ENCODE measurements at places on chromosomes 7 and 10. TPM values are rescaled to one million over a fixed set of nuclear protein-coding genes. Genes with fewer than 3 reads are reported as not detected.

GPR146 gene
- total RNA-seq = 2.4 TPM

VTI1A gene
- 33.7 TPM for total RNA-seq

GPR26 gene
- not detected for total RNA-seq

ADGRA1 gene
- total RNA-seq = not detected

CCDC201 gene
- not detected for total RNA-seq

SEMA3D gene
- not detected for total RNA-seq

SPOCK2 gene
- total RNA-seq = 136 TPM

GRCh38 chr7:112495810-112496462 is 15.1 kb downstream of the LSMEM1 start:
- H3K27me3 ChIP-seq = peaks cover 21% of the 10 kb centered on the region
- no peaks in the 10 kb centered on the region for H3K36me3 ChIP-seq
- no peaks in the 10 kb centered on the region for H3K4me1 ChIP-seq
- H3K27ac ChIP-seq = no peak overlapping the region
- H3K4me3 ChIP-seq = no peak overlapping the region

- H3K27me3 ChIP-seq = no peaks in the 10 kb centered on the region
- no peaks in the 10 kb centered on the region for H3K36me3 ChIP-seq
- no peak overlapping the region for H3K4me3 ChIP-seq
- H3K4me1 ChIP-seq = no peaks in the 10 kb centered on the region
These were observed 173.6 kb downstream of the ARL4A start for GRCh38 chr7:12861070-12861469.

DNA sequence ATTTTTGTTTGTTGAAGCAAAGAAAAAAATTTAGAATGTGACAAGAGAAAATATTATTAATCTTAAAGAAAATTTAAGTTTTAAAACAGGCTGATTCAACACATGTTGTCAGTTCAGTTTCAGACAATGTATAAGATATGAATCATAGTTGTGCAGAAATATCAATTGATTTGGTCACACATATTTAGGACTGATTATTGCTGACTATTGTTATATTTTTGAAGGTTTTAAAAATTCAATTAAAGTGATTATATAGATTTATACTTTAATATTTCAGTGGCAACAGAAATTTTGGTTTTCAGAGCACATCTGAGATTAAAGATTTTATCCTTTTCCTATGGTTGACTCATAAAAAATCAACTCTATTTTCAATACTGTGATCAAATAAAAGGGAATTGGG is 132.5 kb downstream of the PON1 start:
- H3K36me3 ChIP-seq = no peaks in the 10 kb centered on the region
- H3K4me3 ChIP-seq = no peak overlapping the region
- H3K27me3 ChIP-seq = peaks cover 5% of the 10 kb centered on the region
- no peak for DNase-seq
- no peak overlapping the region for H3K27ac ChIP-seq

GRCh38 chr7:149688836-149689235 is 84.6 kb downstream of the ZNF467 start:
- H3K4me1 ChIP-seq = peaks cover 4% of the 10 kb centered on the region
- DNase-seq = no peak
- H3K27ac ChIP-seq = no peak overlapping the region

DNA sequence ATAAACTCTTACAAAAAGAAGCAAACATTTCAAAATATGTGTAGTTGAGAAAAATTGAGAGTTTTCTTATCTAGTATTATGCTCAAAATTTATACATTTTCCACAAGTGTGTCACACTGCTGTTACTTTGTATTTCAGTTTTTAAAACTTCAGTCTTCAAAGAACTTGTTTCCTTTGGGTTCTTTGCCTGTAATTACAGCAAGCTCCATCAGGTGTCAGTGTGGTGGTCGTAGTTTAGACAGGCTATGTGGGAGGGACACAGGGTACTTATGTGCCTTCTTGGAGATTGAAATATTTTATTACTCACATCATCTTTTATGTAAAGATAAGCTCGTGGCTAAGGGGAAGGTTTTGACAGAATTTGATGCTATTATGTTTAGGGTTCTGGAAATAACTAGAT is 360.5 kb downstream of the FGFR2 start:
- no peak overlapping the region for H3K27ac ChIP-seq
- H3K27me3 ChIP-seq = no peaks in the 10 kb centered on the region
- H3K36me3 ChIP-seq = no peaks in the 10 kb centered on the region
- H3K4me3 ChIP-seq = no peak overlapping the region
- no peaks in the 10 kb centered on the region for H3K4me1 ChIP-seq

DNA sequence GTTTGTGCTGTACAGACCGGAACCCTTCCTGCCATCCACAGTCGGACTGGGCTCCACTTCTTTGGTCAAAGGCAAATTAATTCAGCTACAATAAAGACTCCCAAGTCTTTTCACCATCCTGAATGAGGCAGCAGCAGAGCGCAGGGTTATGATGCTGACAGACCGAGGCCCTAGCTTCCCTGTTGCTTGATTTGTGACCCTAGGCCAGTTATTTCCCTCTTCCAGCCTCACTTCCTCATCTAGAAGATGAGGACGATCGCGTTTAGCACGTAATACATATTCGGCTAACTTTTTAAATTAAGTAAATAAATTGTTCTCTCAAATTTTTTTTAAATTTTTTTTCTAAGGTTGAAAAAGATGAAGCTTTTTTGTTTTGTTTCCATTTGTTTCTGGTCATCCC is 18.1 kb downstream of the ADRB1 start:
- peaks cover 9% of the 10 kb centered on the region for H3K4me1 ChIP-seq
- peaks cover 8% of the 10 kb centered on the region for H3K27me3 ChIP-seq
- DNase-seq = no peak
- H3K4me3 ChIP-seq = no peak overlapping the region

GRCh38 chr10:103244666-103245271 is 918 bp upstream of the RPEL1 start:
- H3K4me1 ChIP-seq = peaks cover 13% of the 10 kb centered on the region
- H3K4me3 ChIP-seq = no peak overlapping the region
- H3K27me3 ChIP-seq = no peaks in the 10 kb centered on the region
- peak; percentile 52 for DNase-seq

DNA sequence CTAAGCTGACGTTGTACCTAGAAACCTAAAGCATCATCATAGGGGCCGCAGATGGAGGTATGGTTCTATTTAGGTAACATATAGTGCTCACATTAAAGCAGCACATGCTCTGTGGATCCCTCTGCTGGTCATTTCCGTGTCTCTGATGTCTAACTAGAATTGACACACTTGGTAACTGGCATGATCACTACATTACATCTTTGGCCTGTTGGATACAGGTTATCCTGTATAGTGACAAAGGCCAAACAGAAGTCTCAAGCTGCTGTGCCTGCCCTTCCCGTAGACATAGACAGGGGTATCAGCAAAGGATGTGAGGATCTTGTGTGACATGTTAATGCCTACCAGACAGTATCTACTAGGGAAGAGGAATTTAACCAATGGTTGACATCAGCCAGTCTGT is 51.2 kb downstream of the KIF5B start:
- H3K4me1 ChIP-seq = peaks cover 13% of the 10 kb centered on the region
- peak; percentile 14 for DNase-seq
- H3K4me3 ChIP-seq = no peak overlapping the region

- H3K4me1 ChIP-seq = no peaks in the 10 kb centered on the region
- H3K27me3 ChIP-seq = no peaks in the 10 kb centered on the region
- H3K36me3 ChIP-seq = peaks cover 23% of the 10 kb centered on the region
These were observed 185.1 kb upstream of the NOBOX start for GRCh38 chr7:144588559-144589051.

DNA sequence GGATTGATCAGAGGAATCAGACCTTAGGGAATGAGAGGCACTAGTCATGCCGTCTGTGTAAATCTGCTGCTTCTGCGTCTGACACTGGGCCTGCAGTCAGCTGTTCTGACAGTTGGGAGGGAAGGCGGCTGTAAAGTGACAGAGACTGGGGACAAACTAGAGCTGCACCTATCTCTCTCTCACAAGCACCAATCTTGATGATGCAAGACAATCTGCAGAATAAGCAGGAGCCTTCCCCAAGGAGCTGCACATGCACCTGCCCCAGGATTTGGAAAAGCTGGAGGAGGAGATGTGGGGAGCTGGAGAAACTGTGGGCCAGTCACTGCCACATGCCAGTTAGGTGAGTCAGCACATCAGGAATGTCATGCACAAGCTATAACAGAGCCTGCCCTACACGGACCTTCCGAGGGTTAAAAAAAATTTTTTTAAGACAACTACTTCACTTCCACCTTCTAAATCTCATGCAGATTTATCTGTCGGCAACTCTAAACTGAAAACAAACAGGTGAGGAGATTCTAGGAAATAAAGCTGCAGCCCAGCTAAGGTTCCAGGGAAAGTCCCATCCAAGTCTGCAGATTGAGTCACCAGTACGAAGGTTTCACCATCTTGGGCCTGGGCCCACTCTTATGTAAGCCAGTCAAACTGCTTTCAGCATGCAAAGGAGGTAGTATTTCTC is 39.2 kb downstream of the ENO4 start:
- no peak overlapping the region for H3K27ac ChIP-seq
- H3K27me3 ChIP-seq = peaks cover 36% of the 10 kb centered on the region
- no peaks in the 10 kb centered on the region for H3K36me3 ChIP-seq
- H3K4me1 ChIP-seq = peaks cover 2% of the 10 kb centered on the region
- no peak overlapping the region for H3K4me3 ChIP-seq

GRCh38 chr7:127189074-127189473 is 63.7 kb downstream of the GRM8 start:
- peaks cover 27% of the 10 kb centered on the region for H3K27me3 ChIP-seq
- no peak for DNase-seq
- H3K4me3 ChIP-seq = no peak overlapping the region
- H3K4me1 ChIP-seq = peaks cover 15% of the 10 kb centered on the region

DNA sequence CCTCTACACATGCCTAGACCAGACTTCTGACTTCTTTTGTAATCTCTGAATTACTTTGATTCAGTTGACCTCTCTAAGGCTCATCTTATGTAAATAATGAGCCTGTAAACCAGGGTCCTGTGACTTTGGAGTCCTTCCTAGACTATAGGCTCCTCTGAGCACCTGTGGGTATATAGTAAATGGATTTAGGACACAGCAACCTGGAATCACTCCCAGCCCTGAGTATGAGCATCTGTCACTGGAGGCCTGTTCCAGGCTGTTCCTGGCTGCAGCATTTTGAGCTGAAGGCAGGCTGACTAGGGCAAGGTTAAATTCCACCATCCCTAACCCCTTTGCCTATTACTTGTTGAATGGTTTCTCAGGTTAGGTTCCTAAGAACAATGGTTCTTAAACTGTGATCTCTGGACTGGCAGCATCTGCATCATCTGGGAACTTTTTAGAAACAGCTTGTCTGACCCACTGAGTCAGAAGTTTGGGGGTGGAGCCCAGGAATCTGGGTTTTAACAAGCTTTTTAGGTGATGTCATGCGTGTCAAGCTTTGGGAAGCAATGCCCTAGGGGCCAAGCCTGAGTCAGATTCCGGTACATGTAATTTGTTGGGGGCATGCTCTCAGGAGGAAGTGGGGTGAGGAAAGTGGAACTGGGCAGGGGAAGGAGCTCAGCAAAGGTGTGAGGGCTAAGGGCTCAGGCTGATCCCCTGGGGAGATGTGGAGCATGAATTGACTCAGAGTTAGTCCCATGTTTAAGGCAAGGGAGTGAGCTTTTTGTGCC is 28.2 kb downstream of the MINDY4 start:
- H3K4me1 ChIP-seq = peaks cover 17% of the 10 kb centered on the region
- H3K27ac ChIP-seq = no peak overlapping the region
- DNase-seq = no peak

DNA sequence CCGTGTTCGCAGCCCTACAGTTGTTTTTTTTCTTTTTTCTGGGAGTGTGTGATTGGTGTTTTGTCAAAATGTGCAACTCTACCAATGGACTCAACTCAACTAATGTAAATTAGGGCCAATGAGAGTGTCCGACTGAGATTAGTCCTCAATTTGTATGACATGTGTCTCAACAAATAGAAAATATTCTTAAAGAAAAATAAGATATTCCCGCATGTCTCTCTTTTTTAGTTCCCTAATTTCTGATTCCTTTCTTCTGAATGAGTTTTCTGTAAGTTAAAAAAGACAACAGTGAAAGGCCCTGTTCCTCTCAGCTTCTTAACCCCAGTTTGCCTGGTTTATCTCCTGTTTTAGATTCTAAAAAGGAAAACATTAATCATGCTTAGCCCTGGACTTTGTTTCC is 61.5 kb downstream of the ARID5B start:
- DNase-seq = no peak
- peaks cover 77% of the 10 kb centered on the region for H3K36me3 ChIP-seq
- H3K27me3 ChIP-seq = no peaks in the 10 kb centered on the region
- peaks cover 59% of the 10 kb centered on the region for H3K4me1 ChIP-seq
- no peak overlapping the region for H3K4me3 ChIP-seq
- H3K27ac ChIP-seq = peak overlapping the region; percentile 4

DNA sequence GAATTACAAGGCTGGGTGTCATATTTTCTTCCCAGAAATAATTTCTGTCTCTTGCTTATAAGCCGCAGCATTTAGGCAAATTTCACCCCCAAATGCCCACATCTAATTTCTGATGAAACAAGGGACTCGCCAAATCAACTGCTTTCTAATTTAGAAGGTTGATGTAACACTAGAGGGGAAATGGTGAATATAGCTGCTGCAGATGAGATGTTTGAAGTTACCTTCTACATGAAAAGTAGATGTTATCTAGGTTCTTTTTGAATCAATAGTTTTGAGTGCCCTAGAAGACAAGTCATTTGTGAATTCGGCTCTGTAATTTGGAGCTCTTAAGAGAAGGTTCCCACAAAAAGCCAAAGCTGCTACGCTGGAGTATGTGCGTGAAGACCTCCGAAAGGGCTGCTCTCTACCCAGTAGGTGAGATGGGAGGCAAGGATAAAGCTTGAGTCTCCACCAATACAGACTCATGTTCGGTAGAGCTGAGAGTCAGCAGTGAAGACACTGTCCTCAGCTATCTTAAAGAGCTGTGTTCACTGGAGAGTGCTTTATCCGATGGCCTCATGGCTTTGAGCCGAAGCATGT is 99.5 kb downstream of the FANK1 start:
- no peak overlapping the region for H3K27ac ChIP-seq
- H3K36me3 ChIP-seq = no peaks in the 10 kb centered on the region
- no peak overlapping the region for H3K4me3 ChIP-seq
- DNase-seq = no peak

GRCh38 chr10:108848046-108848445 is 1075.3 kb downstream of the XPNPEP1 start:
- no peaks in the 10 kb centered on the region for H3K27me3 ChIP-seq
- no peaks in the 10 kb centered on the region for H3K4me1 ChIP-seq
- no peak overlapping the region for H3K4me3 ChIP-seq

DNA sequence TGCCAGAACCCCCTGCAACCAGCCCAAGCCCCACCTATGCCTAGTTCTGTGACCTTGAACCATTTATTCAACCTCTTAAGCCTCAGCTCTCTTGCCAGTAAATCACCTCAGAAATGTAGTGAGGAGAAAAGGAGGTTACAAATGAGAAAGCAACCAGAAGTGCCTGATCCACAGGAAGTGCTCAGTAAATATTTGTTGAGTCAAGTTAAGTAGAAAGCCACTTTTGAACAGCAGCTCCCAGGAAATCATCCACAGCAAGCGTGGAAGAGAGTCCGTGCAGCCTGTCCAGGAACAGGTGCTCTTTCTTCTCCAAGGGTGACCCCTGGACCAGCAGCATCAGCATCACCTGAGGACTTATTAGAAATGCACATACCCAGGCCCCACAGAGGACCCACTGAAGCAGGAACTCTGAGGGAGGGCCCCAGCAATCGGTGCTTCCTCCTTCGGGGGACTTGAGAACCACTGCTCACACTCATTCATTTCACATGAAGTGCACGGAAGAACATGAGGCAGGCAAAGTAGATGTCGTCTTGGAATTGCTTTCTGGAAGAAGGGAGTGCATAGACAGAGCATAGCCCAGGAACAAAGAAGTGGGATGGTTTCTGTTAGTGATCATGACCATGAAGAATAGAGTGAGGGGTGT is 6.3 kb upstream of the C10orf71 start:
- no peak overlapping the region for H3K4me3 ChIP-seq
- H3K27me3 ChIP-seq = no peaks in the 10 kb centered on the region
- no peak overlapping the region for H3K27ac ChIP-seq
- no peak for DNase-seq
- no peaks in the 10 kb centered on the region for H3K4me1 ChIP-seq

- DNase-seq = peak; percentile 78
- peaks cover 3% of the 10 kb centered on the region for H3K36me3 ChIP-seq
- no peaks in the 10 kb centered on the region for H3K27me3 ChIP-seq
- H3K4me1 ChIP-seq = peaks cover 35% of the 10 kb centered on the region
These were observed 57.0 kb downstream of the YKT6 start for GRCh38 chr7:44257618-44258422.
